ENCODE measurements at places on chromosomes 3 and 15.

- no peak for DNase-seq
Observed at GRCh38 chr3:427128-427527, 230.6 kb downstream of the CHL1 start.

DNA sequence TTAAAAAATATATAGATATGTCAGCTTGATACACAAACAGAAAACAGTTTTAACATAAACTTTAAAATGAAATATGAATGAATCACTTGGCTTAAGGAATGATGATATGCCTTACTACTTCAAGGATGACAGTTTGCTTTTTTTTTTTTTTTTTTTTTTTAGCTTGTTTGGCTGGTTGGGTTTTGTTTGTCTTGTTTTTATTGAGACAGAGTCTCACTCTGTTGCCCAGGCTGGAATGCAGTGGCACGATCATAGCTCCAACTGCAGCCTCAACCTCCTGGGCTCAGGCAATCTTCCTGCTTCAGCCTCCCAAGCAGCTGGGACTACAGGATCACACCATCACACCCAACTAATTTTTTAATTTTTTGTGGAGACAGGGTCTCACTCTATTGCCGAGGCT lies 14.5 kb downstream of the LRRC2 start:
- no peak for DNase-seq

DNA sequence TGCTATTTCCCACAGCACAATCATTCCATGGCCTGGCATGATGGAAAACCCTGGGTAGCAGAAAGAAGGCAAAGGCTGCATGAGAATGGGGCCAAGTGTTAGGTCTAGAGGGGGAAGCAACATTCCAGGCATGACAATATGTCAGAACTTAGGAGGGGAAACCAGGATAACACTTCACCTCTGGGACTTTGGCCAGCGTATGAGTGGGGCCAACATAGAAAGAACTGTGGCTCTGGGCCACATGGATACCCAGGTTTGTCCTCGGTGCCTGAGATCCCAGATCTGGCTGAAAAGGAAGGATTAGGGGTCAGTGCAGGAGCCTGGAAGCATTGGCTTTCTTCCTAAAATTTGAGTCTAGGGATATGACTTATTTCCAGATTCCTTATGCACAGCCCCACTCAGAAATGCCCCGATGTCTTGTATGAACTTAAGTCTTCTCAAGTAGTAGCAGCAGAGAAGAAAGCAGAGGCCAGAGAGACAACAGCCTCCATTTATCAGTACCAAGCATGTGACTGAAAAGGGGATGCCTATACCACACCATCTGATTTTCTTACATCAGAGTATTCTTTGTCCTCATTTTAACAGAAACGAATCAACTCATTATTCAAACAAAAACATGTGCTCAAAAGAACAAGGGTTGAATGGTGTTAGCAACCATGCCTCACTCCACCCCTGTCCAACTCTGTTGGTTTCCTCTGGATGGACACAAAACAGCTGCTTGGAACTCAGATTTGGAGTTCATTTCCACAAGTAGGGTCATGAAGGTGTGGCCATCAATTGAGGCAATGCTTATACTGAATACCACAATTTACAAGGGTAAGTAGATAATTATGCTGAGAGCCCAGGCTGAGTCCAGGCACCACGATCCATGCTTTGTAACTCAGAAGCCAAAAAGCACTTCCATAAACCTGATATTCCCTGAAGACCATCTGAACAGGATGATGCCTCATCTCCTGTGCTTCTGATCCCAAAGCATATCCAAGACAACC lies 43.7 kb upstream of the NDUFB4 start:
- DNase-seq = no peak

DNA sequence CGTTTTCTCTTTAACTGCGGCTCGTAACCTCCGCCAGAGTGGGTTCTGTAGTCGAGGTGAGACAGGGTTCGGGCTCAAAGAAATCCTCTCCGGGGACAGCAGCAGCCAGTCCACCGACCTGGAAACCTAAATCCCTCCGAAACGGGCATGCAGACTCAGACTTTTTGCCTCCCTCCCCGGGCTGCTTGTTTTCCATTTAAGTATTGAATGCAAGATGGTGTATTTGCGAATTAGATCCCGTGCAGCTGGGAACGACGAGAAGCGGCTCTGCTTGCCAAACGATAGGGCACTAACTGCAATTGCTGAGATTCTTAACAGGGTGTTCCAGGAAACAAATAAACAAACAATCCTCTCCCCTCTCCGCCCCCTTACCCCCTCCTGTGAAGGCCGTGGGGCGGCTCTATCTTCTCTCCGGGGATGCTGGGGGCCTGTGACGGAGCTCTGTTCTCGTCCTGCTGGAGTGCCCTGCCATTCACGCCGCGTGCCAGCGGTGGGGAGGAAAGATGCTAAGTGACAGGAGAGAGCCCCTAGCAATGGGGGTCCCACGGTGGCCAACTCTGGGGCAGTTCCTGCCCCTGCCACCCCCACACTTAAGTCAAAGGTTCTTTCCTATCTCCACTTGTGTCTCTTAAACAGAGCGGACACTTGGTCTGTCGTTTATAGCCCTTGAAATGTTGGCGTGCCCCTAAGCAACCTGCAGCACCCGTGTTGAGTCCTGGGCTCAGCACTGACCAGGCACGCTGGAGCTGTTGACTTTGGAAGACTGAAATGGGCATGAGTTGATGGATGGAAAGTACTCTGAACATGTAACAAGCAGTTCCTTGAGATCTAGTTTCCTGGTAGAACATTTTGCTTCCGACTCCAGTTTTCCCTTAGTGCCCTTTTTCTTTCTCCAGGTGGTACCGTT lies 1.3 kb upstream of the ETV5 start:
- no peak for DNase-seq

DNA sequence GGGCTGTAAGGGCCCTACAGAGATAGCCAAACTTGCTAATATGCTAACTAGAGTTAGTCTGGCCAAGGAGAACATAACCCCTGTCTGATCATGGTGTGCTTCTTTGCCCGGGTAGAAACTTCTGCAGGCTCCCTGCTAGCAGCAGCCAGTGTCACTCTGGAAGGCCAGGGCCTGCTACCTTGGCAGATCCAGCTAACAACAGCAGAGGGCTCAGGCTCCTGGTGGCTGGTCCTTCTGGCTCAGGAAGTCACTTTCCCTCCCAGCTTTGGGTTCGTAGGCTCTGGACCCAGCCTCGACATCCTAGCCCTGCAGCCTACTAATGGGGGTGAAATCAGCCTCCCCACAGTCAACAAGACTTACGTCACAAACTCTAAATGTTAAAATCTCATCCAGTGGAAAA lies 373.7 kb upstream of the RGMA start:
- DNase-seq = no peak

DNA sequence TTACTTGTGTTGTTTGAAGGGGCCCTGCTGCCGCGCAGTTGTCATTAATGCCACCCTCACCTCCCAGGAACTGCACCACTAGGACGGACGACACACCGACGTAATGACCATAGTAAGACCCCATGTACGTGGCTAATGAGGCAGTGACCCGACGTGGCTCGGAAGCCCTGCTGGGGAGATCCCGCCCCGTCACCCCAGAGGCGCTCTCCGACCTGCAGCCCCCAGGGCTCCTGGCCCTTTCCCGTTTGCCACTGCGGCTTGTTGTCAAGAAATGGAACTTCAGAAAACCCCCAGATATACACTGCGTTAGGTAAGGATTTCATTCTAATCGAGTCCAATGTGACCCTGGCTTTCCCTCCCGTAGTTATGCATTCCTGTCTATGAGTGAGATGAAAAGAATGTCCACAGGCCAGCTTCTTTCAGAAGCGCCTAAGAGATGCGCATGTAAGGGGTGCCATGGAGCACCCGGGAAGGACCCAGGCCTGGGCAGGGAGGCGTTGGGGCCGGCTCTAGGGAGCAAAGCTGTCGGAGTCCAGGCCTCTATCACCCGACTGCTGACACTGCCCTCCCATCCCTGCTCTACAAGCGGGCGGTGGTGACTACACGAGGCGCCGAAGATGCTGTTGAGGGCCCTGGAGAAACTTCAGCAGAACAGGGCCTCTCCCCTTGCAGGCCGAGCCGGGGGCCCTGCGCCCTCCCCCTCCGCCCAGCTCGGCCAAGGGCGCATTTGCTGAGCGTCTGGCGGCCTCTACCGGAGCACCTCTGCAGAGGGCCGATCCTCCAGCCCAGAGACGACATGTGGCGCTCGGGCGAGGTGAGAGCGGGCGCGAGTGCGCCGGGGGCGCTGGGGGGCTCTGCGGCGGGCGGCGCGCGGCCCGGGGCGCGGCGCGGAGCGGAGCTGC lies at the start of gene GABRA5:
TSS of gene GABRA5 (plus strand) at position 765 of the 902 bp plus-strand sequence. CDS start 2,187 bp downstream, outside the sequence.
- DNase-seq = peak; percentile 19

DNA sequence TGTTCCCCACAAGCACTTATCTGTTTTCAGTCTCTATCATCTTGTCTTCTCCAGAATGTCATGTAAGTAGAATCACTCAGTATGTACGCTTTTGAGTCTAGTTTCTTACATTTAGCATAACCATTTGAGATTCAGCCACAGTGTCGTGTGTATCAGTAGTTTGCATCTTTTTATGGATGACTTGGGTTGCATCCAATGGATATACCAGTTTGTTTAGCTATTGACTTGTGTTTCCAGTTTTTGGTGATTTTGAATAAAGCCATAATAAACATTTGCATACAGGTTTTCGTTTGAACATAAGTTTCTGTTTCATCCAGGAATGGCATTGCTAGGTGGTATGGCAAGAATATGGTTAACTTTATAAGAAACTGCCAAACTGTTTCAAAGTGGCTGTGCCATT lies 12.1 kb downstream of the GRIP2 start:
- DNase-seq = no peak

- DNase-seq = no peak
Observed at GRCh38 chr15:63630036-63630751, 33.0 kb downstream of the FBXL22 start.

DNA sequence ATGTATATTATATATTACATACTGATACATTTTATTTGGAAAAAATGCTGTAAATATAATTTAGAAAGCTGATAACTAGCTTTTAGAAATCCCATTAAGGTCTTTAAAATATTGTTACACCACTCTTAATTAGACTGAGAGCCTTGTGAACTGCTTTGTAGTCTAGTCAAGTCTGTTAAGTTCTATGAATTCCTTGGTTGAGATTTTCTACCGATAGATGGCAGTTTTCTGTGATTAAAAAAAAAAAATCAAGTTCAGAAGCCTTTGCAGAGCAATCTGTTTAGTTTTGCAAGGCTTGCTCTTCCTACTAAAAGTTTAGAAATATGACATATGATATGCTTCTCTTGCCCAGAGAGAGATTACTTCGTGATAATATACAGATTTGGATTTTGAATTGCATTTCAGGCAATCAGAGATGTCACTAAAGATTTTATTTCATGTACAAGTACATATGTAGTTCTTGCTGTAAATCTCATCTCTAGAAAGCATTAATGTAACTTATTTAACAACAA lies 60.4 kb upstream of the SLITRK3 start:
- no peak for DNase-seq

DNA sequence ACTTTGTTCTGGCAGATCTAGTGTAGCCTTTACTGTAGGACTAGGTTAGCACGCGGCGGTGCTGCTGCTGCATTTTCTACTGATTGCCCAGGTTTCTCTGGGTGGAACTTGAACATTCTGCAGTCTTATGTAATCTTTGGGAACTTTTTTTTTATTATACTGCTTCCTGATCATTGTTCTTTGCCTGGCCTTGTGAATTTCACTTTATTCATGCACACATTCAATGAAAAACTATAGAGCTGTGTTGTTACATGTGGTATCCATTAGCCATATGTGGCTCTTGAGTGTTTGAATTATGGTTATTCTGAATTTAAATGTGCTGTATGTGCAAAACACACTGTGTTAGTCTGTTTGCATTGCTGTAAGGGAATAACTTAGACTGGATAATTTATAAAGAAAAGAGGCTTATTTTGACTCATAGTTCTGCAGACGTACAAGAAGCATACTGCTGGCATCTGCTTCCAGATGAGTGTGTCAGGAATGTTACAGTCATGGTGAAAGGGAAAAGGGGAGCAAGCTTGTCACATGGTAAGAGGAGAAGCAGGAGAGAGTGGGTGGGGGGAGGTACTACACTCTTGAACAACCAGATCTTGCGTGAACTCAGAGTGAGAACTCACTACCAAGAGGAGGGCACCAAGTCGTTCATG lies 26.5 kb downstream of the MEF2A start:
- DNase-seq = no peak

DNA sequence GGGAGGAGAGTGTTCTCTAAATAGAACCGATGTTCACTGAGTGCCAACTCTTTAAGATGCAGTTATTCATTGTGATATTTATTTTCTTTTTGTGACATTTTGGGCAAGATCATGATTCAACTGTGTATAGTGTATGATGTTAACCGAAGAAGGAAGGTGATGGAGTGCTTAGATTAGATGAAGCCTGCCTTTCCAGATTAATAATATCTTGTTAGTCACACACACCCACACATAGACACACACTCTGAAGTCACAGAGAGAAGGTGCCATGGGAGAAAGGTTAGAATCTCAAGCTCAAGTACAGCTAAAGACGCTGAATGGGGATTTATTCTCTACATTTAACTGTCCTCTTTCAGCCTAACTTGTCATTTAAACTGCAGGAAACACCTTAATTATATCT lies 77.0 kb downstream of the SLC9A9 start:
- DNase-seq = no peak

- DNase-seq = no peak
Observed at GRCh38 chr3:143309705-143310104, 190.1 kb downstream of the CHST2 start.

DNA sequence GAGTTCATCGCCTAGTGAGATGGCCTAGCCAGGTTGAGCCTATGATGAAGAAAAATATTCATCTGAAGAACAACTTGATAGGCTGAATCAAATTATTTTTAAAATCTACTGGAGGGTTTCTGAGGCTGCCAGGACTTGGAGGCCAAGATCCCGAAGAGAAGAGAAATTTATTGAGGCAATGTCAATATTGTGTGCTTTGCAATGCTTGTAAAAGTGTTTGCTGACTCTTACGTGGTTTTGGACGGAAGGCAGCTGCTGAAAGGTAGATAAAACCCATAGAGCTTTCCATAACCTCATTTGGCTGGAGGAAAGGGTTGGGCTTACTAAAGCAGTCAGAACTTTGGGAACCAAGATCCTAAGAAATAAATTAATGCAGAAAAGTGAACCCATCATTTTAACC lies 361.0 kb upstream of the IL12A start:
- no peak for DNase-seq

DNA sequence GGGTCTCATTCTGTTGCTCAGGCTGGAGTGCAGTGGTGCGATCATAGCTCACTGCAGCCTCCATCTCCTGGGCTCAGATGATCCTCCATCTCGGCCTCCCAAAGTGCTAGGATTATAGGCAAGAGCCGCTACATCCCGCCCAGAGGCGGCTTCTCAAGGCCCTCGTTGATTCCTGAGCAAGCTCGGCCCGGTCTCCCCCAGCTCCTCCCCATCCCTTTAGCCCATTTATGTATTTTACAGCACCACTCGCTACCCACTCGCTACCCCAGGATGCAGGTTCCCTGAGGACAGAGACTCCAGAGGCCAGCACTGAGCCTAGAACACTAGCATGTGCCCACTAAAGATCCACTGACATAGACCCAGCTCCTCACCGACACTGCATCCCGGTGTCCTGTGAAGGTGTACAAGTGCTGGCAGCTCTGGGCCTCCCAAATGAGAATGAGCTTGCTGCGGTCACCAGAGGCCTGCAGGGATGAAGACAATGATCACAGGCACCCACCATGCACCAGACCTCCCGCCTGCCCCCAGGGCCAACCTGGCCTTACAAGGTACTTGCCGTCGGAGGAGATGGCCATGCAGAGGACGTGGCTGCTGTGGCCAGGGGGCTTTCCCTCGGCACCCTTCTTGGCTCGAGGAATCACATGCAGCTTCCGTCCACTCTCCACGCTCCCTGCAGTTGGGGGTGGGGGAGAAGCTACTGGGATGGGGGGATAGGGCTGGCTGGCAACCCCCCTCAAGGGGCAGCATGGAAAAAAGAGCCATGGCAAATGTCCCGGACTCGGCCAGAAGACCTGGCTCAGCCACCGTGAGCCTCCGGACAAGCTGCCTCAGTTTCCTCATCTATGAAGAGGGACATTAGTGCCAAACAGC lies 5.6 kb downstream of the RRP9 start:
- no peak for DNase-seq

GRCh38 chr15:86588413-86588812 lies 508.7 kb downstream of the AGBL1 start:
- DNase-seq = no peak

Data from midbrain (tissue), 1 donor.